NCI-H2081 treated with DMSO at 0.1 percent for 48 hours (cell line): ENCODE measurements at places on chromosomes 7 and 10.

DNA sequence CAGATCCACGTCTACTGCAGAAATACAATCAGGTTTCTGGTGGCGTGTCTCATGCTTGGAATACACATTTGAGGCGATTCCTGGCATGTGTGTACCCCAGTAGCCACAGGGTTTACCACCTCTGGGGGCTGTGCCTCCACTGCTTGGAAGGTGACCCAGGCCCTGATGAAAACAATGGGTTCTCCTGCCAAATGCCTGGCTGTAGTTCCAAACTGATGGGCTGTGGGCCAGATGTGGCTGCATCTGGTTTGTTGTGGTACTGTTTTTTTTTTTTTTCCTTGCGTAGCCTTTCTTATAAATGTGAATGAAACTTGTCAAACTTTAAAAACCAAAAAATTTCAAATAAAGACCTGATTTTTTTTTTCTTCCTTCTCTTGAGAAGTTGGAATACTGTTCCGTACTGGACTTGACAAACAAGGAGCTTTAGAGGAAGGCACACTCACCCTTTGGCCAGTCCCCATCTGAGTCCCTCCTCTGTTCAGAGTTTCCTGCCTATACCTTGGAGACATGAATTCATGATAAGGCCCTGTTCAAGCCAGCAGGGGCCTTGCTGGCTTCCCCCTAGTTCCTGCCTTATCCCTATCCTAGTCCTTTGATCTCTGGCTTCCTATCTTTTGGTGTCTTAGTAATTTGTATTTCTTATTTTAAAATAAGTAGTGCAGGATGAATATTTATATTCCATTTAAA, 217.1 kb downstream of the PHTF2 start:
- no peak for DNase-seq

DNA sequence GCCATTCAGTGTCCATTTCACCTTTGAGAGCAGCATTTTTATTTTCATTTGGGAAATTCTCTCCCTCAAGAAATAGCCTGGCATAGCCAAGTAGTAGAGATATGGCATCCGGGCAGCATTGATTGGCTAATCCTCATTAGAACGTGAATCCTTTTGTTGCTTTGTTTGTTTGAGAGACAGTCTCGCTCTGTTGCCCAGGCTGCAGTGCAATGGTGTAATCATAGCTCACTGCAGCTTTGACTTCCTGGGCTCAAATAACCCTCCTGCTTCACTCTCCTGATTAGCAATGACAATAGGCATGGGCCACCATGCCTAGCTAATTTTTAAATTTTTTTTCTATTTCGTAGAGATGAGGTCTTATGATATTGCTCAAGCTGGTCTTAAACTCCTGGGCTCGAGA, 1174.9 kb upstream of the AUTS2 start:
- DNase-seq: no peak

DNA sequence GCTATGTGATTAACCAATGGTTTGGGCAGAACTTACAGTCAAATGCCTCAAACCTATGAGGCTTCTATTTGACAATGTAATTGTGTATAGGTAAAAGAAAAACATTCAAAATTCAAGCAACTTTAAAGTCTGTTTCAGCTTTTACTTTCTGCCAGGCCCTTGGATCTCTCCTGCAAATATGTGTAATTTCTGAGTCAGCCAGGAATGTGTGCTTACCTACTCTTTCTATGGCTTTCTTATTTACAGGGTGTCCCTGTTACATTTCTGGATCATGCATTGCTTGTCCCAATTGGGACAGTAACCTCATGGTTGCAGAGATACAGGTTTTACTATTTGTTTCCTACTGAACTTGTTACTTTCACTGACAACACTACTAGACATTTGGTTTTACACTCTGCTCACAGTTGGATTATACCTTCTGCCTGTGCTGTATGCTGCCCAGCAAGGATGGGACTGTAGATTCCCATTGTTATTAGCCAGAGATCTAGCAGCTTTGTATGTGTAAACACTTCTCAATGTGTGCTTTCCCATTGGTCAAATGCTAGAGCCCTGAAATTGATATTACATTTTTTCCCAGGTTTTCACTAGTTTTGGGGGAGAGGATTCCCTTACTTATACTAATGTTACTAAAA, 355.3 kb downstream of the ARL4A start:
- DNase-seq: no peak

DNA sequence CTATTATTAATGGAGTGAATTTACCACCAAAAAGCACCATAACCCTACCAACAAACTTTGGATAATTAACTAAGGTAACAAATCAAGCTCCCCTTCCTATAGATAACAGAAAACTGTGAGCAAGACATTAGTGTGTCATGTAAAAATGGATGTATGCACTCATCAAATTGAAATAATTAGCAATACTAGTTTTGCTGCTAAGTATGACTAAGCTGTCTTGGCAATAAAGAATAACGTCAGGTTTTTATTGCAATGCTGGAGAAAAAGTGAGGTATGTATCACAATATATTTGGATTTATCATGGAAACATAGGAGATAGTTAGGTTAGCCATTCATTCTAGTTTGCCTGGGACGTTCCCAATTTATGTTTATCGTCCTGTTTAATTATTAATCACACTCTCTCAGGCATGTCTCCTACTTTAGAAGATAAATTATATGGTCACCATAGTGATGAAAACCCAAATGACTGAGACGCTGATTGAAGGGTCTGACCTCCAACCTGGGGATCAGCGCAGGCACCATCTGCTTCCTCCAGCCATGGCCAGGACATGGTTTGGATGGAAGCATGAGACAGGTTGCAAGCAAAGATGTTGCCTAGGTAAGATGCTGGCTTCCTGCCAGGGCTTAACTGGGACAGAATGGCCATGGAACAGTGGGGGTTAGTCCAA, 125.6 kb downstream of the FANK1 start:
- DNase-seq: no peak

DNA sequence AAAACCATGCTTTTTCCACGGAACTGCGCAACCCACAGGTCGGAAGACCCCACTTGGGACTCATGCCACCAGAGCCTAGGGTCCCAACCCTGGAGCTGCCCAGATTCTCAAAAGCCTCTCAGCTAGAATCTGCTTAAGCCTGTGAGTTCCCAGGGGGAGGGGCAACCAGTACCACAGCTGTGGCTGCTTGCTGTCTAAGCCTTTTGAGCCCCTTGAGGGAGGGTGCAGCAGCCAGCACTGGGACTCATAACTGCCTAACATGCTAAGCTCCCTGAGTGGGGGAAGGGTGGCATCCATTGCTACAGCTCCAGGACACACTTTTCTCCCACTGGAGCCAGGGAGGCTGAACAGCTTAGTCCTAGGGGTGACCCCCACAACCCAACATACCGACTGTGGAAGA, 485.6 kb upstream of the GRM3 start:
- DNase-seq: no peak

DNA sequence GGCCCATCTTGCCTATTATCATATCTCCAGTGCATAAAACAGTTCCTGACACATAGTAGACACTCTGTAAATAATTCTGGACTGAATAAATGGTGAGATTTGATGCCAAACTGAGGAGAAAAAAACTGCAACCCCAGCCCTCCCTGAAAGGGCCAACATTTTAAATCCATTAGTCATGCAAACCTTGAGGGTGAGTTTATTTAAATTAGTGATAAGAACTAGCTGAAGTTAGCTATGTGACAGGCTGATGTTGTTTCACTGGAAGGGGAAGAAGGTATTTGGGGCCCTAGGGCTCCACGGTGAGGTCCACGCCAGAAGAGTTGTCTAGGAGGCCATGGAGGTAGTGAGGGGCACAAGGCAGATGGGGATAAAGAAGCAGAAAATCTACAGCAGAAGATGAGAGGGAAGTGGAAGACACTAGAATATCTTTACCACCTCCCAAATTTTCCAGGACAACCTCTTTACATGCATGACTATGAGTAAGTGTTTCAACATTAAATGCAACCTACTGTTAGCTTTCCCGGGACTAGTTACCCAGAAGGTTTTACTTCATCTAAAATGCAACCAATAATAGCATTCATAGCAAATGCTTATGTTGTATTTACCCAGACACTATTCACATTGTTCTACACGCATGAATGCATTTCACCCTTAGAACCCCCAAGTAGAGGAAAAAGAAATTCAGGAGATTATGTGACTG, 183.2 kb upstream of the LYZL1 start:
- no peak for DNase-seq

DNA sequence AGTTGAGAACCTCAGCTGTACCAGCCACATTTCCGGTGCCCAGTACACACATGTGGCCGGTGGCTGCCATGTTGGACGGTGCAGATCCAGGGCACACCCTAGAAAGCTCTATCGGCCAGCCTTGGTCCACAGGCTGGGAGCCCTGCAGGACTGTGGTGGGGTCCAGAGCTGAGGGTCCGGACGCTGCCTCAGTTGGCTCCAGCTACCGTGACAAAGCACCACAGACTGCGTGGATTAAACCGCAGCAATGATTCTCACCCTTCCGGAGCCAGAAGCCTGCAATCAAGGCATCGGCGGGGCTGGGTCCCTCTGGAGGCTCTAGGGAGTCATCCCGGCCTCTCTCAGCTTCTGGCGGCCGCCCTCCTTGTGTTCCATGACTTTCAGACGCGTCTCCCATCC, 50.1 kb downstream of the PDGFA start:
- no peak for DNase-seq

DNA sequence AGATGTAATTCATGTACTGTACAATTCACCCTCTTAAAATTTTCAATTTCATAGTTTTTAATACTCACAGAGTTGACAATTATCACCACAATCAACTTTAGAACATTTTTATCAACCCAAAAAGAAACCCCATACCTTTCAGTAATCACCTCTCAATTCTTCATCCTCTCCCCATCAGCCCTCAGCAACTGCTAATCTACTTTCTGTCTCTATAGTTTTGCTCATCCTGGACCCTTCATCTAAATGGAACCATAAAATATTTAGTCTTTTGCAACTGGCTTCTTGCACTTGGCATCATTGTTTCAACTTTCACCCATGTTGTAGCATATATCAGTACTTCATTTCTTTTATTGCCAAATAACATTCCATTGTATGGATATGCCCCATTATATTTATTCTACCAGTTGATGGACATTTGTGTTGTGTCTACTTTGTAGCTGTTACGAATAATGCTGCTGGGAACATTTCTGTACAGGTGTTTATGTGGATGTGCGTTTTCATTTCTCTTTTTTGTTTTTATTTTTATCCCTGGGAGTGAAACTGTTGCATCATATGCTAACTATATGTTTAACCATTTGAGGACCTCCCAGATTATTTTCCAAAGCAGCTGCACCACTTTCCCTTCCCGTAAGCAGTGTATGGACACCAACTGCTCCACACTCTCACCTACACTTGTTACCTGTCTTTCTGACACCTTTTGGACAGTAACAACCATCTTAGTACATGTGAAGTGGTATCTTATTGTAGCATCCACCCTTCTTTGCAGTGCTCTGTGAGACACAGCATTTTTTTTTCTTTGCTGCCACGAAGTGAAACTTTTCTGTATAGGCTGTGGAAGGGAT, 65.4 kb upstream of the APBB1IP start:
- DNase-seq: no peak

- DNase-seq: no peak
Measured at GRCh38 chr10:17106991-17107390, 22.6 kb downstream of the CUBN start.

DNA sequence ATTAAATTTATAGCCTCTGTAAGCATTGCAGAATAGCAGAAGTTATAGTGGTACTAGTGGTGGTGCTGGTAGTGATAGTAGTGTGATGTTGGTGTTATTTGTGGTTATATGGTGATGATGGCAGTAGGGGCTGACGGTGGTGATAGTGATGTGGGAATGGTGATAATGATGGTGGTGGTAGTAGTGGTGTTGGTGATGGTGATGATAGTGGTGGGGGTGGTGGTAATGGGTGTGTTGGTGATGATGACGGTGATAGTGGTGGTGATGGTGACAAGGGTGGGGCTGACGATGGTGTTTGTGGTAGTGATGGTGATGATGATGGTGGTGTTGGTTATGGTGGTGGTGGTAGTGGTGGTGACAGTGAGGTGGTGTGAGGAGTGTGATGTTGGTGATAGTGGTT, 54.4 kb upstream of the MGAM2 start:
- no peak for DNase-seq
